ENCODE measurements at places on chromosomes 11 and 22.

GRCh38 chr11:60899046-60899936 lies 7.1 kb downstream of the PRPF19 start:
- DNase-seq = peak; percentile 77

GRCh38 chr22:37509059-37509860 lies 10.0 kb downstream of the CARD10 start:
- DNase-seq = no peak

- no peak for DNase-seq
Observed at GRCh38 chr11:85347291-85347690, 279.9 kb downstream of the DLG2 start.

- peak; percentile 77 for DNase-seq
Observed at GRCh38 chr22:28883917-28884746, 760 bp downstream of the ZNRF3 start.

DNA sequence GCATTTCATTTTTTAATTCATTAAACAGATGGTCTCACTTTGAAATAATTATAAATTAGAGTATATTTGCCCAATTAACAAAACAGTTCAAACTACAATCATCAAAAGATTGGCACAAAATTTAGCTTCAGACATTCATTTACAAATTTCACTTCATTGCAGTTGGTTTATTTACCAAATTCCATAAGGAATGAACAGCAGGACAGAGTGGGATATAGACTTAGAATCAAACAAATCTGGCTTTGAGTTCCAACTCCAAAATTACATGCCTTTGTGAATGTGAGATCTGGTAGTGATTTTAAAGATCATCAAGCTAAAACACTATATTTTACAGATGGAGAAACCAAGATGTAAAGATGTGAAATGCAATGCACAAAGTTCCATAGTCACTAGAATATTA lies 310.7 kb upstream of the CNTN5 start:
- DNase-seq = no peak

Measured in GM23248 (cell line).